ENCODE measurements at places on chromosomes 1 and 21.

DNA sequence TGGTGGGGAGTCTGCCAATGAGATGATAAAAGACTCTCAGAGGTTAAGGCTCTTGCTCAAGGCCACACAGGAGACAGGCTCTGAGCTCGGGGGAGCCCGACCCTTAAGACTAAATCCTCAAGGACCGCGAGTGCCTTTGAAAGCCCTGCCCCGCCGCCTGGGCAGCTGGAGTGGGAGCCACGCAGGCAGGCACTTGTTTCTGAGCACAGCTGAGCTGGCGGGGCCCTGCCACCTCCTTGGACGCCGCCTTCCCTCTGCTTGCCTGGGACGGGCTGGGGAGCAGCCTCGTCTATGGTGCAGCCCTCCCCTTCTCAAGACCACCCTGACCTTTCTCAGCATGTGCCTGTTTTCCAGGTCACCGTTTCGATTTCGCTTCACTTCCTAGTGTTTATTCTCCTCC, 169.3 kb downstream of the CAMTA1 start:
- peak; percentile 80 for DNase-seq

DNA sequence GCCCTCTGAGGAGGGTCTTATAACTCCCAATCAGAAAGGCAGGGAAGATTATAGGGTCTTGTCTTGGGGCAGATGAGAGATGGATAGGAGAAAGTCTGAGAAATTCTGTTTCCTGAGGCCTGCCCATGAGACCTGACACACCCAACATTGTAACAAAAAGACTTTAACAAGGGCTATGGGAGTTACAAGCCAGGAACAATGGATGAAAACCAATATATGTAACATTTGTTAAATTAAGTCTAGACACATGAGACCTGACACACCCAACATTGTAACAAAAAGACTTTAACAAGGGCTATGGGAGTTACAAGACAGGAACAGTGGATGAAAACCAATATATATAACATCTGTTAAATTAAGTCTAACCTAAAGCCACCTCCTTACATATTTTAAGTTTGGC, 21.8 kb downstream of the NRDC start:
- no peak for DNase-seq

DNA sequence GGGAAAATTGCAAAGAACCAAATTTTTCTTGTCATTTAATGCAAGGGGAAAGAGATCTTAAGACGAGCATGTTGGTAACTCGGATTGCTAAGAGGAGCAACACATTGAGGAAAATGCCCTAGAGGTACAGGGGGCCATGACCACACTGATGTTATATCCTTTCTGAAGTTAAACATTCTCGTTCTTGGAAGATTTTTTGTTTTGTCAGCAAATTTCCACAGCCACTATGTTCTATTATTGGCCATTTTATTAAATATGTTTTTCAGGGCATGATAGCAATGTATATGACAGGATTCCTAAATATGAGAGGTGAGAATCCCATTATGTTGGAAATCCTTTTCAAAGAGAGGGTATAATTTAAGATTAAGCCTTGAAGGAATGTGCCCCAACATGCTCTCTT, 627.2 kb upstream of the PKN2 start:
- DNase-seq, result no peak

DNA sequence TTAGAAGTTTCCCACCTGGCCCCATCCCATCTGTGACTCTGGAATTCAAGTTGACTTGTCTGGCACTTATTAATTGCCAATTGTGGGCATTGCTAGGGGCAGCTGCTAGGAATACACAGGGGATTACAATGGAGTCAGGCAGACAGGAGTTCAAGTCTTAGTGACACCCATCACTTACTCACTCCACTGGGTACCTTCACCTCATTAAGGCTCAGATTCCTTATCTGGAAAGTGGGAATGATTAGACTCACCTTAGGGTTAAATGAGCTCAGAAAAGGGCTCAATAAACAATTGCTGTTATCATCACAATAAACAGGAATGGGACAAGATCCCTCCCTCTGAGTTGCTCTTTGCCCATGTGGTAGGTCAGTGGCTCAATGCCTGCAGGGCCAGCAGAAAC, 18.2 kb downstream of the GRIK3 start:
- DNase-seq, result no peak

DNA sequence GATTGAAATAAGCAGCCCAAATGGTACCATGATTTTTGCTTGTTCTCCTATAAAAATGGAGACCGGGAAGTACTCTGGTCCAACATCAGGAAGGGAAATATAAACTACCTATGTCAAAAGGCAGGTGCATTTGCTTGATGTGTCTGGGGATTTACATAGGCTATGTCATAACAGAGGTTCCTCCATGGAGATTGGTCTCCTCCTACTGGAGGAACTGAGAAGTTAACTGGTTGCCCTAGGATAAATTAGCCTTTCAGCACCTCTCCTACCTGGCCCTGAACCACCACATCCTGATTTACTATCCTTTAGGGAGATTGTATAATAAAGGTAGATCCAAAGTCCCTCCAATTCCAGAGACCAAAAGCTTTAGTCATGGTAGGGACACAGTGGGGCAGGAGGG, 1109.3 kb upstream of the B3GALT2 start:
- DNase-seq, result peak; percentile 9

- no peak for DNase-seq
These were observed 21.3 kb downstream of the FAM78B start for GRCh38 chr1:166145499-166145898.

DNA sequence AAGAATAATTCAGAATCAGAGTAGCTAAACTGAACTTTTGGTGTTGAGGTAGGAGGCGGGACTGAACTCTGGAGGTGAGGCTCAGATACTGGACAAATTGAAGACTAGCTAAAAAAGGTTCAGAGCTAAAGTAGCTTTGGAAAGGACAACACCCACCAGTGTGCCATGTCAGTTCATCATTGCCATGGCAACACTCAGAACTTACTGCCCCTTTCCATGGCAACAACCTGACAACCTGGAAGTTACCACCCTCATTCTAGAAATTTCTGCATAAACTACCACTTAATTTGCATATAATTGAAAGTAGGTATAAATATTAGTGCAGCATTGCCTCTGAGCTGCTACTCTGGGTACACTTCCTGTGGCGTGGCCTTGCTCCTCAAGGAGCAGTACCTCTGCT, 30.3 kb upstream of the POGK start:
- no peak for DNase-seq

- DNase-seq, result no peak
These were observed 46.9 kb downstream of the TNNT2 start for GRCh38 chr1:201330541-201330940.
